ENCODE measurements at places on chromosomes 1 and 21.

GRCh38 chr1:208559597-208560329 is 315.6 kb upstream of the PLXNA2 start:
- DNase-seq, result no peak

DNA sequence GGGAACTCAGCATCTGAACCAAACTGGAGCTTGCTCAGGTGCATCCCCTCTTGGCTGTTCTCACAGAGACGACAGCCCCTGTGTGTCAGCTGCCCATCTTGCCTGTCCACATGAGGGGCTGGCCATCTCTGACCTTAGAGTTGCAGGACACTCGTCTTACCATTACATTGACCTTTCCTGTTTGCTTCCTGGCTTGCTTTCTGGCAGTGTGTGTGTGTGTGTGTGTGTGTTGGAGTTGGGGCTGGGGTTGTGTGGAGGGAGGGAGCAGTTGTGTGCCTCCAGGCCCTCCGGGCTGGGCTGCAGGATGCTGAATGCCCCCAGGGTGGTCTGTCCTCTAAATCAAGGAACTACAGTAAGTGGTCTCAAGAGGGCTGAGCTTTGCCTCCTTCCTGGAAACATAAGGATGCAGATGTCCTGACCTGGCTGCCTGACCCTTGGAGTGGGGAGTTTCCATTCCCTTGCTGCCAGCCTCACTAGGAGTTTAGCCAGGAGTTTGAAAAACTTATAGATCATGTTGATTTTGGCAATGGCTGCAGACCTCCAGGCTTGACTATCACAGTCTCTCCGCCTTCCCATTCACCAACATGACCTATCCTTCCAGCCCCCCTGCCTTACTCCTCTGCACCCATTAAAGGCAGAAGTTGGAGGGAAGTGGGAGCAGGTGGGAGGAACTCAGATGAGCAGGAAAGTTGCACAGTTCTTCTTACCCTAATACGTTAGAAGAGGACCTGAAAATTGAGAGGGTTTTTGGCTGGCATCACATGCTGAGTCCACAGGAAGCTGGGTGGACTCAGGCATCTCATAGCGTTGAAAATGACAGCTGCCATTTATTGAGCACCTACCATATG is 19.0 kb downstream of the RASSF5 start:
- DNase-seq, result no peak

DNA sequence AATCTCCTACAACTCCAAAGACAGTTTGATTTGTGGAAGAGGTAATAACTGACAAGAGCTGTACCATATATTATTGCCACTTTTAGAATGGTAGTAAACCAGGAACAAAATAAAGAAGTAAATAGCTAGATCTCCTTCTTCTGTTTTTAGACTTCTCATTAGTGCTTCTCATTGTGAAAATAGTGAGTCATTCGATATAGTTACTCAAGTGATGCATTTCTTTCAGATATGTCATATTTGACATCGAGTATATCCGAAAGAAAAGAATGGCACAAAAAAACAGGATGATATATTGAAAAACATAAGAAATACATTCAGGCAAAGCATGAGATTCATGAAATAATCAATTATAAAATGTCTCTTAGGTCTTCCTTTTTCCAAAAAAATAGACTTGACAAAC is 1346.1 kb downstream of the BRINP3 start:
- no peak for DNase-seq

DNA sequence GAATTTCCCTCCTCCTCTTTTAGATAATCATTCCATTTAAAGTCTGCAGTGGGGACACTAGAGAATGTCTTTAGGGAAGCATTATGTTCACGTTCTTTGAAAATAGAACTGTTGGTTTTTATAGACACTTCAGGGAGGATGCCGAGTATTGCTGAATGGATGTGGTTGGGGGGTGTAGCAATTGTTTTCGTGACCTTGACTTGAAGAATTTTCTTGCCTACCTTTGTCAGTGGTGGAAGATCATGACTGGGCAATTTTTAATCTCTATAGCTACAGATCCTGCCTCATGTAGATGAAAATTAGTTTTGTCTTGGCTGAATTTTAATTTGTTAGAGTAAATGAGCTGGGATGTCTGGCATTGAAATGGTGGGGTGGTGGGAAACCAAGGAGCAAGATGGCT is 3.8 kb downstream of the SMG7 start:
- DNase-seq, result no peak

DNA sequence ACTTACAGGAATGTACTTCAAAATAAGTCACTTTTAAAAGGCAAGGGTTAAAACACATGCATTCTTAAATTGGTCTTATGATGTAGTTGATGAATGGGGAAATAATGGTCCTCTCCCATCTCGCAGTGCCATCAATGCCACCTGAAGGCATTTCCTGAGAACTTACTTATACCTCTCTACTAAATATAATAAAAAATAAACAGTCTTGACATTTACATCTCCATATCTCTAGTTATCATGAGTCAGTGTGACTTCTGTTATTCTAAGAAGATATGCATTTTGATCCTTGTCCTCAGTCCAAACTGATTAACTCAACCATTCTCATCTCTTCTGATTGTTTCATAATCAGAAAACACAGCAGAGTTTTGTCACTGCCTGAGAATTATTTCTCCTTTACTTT is 253.9 kb downstream of the USH2A start:
- DNase-seq, result no peak

DNA sequence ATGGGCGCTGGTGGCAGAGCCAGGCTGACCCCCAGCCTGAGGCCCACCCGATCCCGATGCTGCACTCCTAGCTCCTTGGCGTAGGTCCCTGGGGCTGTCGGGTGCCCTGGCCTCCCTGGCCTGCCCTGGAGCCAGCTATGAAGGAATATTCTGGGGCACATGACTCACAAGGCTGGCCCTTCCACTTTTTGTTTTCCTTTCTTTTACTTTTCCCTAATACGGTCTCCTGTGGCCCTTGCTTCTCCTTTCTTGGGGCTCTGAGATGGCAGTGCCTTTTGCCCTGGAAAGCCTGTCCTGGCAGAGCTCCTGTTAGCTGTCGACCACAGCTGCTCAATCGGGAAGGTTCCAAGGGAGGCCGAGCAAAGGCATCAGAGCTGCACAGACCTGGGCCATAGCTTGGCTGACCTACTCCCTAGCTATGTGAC is 22.1 kb downstream of the ARHGEF10L start:
- DNase-seq, result no peak

GRCh38 chr1:61259379-61260148 is 177.2 kb downstream of the NFIA start:
- no peak for DNase-seq

Data from Right ventricle myocardium superior (tissue), 1 donor.